ENCODE measurements at places on chromosomes 12 and 14.

DNA sequence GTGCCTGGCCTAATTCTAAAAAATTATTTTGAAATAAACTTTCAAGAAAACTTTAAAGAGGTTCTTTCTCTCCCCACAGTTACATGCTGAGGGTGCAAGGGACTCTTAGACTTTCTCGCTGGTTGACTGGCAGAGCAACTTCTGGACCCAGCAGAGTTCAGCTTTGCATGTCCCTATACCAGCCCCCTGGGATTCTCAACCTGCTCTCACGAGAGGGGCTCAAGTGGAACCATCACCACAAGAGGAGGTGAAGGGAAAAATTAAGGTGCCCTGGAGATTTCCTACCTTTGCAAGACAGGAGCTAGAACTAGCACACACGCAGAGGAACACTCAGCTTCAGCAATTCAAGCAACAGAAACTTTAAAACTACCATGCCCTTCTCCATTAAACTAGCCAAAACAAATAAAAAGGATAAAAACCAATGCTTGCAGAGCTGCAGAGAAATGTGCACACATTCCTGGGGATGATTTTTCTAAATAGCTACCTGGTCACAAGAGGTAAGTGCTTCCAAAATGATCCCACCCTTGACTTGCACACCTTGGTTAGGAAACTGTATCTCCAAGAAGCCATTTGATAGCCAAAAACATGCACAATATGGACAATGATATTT is 2.5 kb downstream of the HVCN1 start:
- DNase-seq = no peak

GRCh38 chr12:100986595-100987547 is 192.3 kb downstream of the ANO4 start:
- no peak for DNase-seq

- no peak for DNase-seq
Measured at GRCh38 chr14:97703006-97703760, 906.0 kb downstream of the VRK1 start.

- DNase-seq = no peak
Measured at GRCh38 chr12:49471557-49471956, 67.3 kb upstream of the KCNH3 start.

DNA sequence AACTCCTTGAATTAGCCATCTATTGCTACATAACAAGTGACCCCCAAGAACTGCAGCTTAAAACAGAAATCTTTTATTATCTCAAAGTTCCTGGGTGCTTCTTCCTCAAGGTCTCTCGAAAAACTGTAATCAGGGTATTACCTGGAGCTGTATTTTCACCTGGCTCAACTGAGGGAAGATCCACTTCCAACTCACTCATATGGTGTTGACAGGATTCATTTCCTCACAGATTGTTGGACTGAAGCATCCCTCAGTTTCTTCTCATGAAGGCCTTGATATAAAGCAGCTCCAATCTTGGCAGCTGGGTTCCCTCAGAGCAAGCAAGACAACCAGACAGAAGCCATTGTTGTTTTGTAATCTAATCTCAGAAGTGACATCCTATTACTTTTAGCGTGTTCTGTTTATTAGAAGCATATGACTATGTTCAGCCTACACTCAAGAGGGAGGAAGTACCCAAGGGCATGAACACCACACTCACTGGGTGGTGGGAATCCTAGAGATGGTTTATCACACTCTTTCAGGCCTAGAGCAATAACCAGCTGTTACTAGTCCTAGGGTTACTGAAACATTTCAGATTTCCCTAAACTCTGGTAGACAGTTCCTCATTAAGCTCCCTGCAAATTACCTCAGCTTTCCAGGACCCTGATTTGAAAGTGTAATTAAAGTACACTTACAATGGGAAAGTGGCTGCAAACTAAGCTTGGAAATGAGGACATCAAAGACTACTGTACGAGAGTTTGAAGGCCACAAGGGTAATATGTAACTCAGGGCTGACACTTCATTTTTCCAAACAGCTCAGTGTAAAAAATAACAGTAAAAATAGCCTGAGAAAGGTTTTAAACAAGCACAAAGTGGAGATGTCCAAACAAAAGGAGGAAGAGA is 222.2 kb downstream of the SEC23A start:
- no peak for DNase-seq

GRCh38 chr14:63499701-63500250 is 43.4 kb downstream of the PPP2R5E start:
- DNase-seq = no peak
